Epithelial cell of prostate (primary cell): ENCODE measurements at places on chromosomes 12 and 14.

GRCh38 chr12:56628671-56629458 is 1.3 kb downstream of the BAZ2A start:
- no peak for DNase-seq

- DNase-seq: no peak
Observed at GRCh38 chr12:85440271-85440670, 160.3 kb downstream of the ALX1 start.

GRCh38 chr12:38402811-38403210 is 86.2 kb downstream of the ALG10B start:
- no peak for DNase-seq

GRCh38 chr12:26941215-26941594 is 2.9 kb downstream of the FGFR1OP2 start:
- DNase-seq: no peak

GRCh38 chr14:60642270-60643140 is 6.8 kb downstream of the SIX1 start:
- no peak for DNase-seq

DNA sequence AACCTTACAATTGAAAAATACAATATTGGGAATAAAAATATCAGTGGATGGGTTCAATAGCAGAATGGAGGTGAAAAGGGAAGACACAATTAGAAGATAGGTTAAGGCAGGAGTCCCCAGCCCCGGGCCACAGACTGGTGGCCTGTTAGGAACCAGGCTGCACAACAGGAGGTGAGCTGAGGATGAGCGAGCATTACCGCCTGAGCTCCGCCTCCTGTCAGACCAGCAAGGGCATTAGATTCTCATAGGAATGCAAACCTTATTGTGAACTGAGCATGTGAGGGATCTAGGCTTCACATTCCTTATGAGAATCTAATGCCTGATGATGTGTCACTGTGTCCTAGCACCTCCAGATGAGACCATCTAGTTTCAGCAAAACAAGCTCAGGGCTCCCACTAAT is 27.3 kb upstream of the ST8SIA1 start:
- DNase-seq: no peak

GRCh38 chr14:92783813-92784431 is 10.2 kb upstream of the GOLGA5 start:
- no peak for DNase-seq

DNA sequence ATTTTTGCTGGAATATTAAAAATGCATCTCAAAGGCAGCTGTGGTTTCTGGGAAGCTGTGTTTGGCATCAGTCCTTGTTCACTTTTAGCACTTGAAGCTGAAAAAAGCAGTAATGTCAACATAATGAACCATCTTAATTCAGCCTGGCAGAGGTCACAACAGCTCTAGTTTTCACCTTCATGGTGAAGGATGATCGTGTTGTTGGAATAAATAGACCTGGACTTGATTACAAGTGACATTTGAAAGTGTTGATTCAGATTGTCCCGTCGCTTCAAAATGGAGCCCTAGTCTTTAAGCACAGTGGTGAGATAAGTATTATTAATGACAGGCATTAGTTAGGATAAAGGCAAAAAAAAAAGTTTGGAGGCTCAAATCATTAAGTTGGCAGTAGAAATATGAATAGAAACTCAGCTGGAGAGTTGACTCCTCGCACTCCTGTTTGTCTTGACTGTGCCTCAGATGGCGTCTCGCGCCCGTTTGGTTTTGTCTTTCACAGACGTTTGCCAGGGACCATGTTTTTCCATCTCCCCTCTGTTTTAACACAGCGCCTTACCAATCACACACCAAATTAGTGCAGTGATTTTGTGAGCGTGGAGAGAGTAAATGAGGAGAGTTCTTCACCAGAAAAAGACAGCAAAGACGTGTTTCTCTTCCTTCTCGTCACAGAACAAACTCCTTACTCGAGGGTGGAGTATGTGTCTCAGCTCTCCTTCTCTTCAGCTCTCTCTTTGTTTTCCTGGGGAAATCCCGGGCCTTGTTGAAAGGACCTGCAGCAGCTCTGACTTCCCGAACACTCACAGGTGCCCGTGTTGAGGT is 53.4 kb upstream of the MMP17 start:
- no peak for DNase-seq

GRCh38 chr12:6202304-6202703 is 2.1 kb downstream of the CD9 start:
- DNase-seq: no peak

GRCh38 chr12:31321897-31322228 is 4.1 kb downstream of the SINHCAF start:
- no peak for DNase-seq

DNA sequence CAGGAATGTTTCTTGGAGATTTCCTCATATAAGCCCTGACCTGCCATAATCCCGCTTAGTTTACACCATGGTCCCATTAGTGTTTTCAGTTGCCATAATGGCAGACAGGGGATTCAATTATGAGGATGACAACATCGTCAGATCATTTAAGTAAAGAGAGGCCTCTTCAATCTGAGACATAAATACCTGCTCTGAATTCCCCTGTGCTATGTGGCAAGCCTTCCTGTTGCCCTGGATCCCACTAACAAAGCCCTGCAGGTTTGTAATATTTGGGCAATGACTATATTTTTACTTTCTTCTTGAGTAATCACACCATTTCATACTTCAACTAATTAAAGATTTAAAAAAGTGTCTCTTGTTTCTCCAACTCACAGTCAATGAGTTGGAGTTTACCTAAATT is 108.9 kb downstream of the TRAFD1 start:
- no peak for DNase-seq

GRCh38 chr14:77516126-77516525 is 17.5 kb upstream of the ISM2 start:
- no peak for DNase-seq

- DNase-seq: no peak
Observed at GRCh38 chr12:119949594-119949993, 39.4 kb upstream of the BICDL1 start.

DNA sequence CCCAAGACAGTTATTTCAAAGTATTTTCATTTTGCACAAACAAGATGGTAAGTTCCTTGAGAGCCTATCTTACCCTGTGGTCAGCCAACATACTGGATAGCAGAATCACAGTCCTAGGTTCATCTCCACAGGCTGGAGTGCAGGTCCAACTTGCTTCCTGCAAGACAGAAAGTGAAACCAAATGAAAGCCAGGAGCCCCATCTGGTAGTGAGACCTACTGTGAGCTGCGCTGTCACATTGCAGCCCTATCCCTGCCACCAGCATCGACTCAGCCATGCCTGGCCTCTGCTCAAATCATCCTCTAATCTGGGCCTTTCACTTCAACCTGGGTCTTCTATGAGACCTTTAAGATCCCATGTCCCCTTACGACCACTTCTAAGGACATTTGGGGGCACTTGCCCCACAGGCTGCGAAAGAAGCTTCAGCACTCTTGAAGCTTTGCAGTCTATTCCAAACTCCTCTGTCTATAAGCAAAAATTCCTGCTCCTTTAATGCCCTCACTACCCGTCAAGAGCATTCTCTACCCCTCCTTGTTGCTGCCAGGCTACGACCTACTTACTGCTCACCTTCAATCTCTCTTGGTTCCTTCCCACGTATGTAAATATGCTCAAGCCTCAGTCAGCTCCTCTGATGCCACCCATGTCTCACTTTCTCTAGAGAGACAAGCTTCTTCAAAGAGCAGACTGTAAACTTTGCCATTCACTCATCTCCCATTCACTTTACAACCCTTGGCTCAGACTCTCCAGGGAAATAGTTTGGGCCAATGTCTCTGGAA is 55.9 kb upstream of the TSPAN11 start:
- DNase-seq: no peak

- DNase-seq: no peak
Observed at GRCh38 chr12:7557227-7557626, 53.6 kb upstream of the CD163 start.

GRCh38 chr12:57741844-57742738 is 2.7 kb upstream of the TSPAN31 start:
- DNase-seq: no peak

- peak; percentile 92 for DNase-seq
Observed at GRCh38 chr14:67623114-67623513, 3.4 kb downstream of the ARG2 start.

DNA sequence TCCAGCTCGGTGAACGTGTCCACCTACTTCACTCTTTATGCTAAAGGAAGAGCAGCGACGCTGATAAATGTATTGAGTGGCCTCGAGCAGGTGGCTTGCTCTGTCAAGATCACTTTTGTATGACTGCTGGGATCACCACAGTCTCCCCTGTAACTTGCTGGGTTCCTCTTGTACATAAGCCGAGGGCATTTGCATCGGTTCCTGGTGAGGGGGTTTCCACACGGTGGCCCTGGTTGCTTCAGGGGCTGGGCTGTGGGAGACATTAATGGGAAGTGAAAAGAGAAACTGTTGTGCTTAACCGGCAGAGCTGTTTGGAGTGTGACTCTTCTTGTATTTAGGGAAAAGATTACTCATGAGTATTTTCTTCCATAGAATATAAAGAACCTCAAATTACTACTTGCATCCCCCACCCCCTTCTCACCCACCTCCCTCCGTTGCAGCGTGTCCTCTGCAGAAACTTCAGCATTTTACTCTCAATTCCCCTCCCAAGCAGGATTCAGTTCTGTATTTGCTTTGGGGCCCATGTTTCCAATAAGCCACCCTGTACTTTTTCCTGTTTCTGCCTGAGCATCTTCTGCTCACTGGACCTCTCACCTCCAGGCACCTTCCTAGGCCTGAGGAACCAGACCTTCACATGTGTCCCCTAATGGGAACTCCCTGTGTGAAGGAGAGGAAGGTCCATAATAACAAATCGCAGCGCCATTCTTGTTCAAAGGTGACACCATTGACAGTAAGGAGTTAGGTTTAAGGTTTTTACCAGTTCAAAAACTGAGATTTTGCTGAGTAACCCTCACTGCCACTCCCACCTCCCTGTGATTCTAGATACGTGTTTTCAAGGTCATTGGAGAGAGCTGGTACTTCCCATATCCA is 187.0 kb downstream of the ETV6 start:
- DNase-seq: no peak

- DNase-seq: peak; percentile 57
Observed at GRCh38 chr12:110934093-110934852, 13.9 kb upstream of the MYL2 start.

- DNase-seq: no peak
Observed at GRCh38 chr12:9669534-9669933, at the start of gene CLEC2D. TSS of gene CLEC2D (plus strand) at chr12:9669713. CDS start at chr12:9669735, 22 bp downstream.

DNA sequence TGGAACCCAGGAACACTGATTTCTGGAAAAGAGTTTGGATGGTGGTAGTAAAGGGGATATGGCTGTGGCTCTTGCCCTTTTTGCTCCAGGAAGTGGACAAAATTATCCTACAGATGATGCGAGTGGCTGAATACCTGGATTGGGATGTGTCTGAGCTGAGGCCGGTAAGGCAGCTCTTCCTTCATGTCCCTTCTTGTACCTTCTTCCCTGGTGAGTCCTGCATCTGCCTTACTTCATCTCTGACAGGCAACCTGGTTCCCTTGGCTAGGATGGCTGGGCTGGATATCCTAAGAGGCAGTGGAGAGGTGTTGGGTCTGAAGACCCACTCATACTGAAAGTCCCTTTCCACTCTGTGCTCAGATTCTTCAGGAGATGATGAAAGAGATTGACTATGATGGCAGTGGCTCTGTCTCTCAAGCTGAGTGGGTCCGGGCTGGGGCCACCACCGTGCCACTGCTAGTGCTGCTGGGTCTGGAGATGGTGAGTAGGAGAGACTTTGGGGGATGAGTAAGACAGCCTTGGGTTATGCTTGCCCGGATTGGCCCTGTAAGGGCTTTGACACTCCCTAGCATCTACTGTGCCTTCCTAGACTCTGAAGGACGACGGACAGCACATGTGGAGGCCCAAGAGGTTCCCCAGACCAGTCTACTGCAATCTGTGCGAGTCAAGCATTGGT is 8.0 kb downstream of the DGKA start:
- no peak for DNase-seq
